ENCODE measurements at places on chromosomes 6 and 20.
A peak's percentile ranks its signal among the peaks of the same experiment; 100 is the strongest.

GRCh38 chr20:13236990-13237720 is 16.1 kb downstream of the ISM1 start:
- DNase-seq, result no peak

- DNase-seq, result no peak
Measured at GRCh38 chr6:18025596-18025995, 38.2 kb upstream of the KIF13A start.

- no peak for DNase-seq
Measured at GRCh38 chr20:7362601-7363000, 577.7 kb downstream of the HAO1 start.

DNA sequence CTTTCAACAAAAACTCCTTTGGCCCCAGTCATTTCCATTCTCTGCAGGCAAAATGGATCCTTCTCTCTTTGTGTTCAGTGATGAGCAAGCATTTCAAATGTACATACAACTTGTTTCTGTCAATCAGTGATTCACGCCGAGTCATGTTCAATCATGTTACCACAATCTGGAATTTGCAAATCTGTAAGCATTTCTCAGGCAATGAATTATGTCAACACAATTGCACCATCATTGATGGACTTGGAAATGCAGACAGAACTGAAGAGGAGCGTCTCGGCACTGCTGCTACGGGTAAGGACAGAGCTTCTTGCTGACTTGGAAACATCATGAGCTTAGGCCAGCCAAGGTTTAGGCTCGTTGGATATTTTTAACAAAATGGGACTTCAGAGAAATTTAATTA is 132.8 kb upstream of the AGPAT4 start:
- DNase-seq, result peak; percentile 72

- DNase-seq, result peak; percentile 29
Measured at GRCh38 chr20:41094353-41095055, 42.8 kb upstream of the PLCG1 start.

- no peak for DNase-seq
Measured at GRCh38 chr6:14212020-14212419, 94.4 kb downstream of the CD83 start.

DNA sequence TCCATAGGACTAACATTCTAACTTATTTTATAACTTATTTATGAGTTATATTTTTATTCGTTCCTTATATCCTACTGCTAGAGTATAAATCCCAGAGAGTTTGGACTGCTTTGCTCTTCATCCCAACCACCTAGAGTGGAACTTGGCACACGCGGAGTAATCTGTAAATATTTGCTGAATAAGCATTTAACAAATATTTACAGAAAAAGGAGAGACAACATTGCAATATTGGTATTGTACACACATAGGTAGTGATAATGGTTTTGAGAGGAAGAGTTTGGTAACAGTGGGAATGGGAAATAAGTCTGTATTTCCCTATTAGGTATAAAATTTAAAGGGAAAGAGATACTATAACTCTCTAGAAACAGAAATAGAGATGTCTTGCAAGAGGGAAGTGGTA is 634.8 kb upstream of the CITED2 start:
- DNase-seq, result no peak

- peak; percentile 55 for DNase-seq
Measured at GRCh38 chr6:29847871-29848630, 20.4 kb downstream of the HLA-G start.

DNA sequence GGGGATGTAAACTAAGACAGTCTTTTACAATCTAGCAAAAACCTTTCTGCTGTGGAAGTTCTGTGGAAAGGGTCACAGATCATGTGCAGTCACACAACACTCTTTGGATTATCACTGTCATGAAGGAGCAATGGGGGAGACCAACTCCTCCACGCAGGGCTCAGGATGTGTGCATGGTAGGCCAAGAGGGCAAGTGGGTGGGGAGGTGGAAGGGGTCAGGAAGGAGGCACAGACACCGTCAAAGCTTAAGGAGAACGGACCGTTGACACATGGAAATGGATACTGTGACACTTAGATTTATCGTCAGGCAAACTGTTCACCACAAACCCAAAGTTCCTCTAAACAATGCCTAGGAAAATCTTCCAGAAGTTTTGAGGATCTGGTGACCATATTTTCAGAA is 215.8 kb downstream of the PAX1 start:
- no peak for DNase-seq

Measured in astrocyte of the spinal cord (primary cell).